SW 1271 (cell line): ENCODE measurements at places on chromosomes 12 and 14.

DNA sequence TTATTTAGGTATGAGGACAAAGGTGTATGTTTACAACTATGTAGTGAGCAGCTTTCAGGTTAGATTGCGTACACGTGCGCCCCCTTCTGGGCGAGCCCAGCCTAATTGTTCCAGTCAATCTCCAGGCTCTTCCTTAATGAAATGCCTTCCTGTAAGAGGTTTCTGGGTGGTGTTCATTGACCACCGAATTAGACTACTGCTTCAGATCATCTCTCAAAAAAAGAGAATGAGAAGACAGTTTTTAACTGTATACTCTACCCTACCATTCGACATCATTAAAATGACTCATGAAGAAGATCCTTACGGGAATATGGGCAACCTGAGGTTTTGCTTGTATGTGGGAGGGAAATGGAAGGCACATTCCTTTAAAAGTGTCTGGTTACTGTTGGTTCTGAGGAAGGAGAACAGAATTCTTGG, 2.1 kb downstream of the LUM start:
- peak; percentile 39 for DNase-seq

DNA sequence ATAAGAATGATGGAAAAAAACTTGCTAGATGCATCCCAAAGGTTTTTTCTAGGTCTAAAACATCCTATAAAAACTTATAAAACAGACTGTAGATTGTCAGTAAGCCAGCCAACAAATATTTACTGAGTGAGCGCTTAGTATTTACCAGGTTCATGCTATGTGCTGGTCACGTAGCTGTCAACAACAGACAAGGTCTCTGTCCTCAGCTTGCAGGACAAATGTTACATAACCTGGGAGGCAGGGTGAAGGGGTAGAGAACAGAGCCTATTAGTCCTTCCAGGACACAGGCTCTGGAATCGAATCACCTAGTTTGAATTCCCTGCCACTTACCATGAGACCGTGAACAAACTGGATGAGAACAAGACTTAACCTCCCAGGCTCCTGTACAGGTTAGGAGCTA, 6.4 kb downstream of the NFYB start:
- no peak for DNase-seq

DNA sequence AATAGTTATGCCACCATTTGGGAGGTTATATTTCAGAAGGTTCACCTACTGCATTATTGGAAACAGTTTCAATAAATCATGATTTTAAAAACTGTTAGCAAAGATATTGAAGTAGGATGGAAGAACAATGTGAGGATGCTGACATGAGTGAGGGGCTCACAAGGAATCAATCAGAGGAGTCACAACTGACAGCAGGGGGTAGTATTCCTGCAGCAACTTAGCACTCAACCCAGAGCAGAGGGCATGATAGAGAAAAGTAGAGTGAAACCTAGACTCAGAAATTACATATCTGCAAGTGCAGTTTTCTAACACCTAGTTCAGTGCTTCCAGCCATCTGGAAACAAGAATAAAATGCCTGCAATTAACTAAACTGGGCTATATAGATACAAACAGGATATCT, 772.5 kb upstream of the USP15 start:
- no peak for DNase-seq

GRCh38 chr12:94089891-94090290, 58.5 kb upstream of the PLXNC1 start:
- no peak for DNase-seq

GRCh38 chr12:76860256-76860655, 18.6 kb downstream of the CSRP2 start:
- DNase-seq = no peak
